ENCODE measurements at places on chromosomes 11 and 22.
A peak's percentile ranks its signal among the peaks of the same experiment; 100 is the strongest.

- no peak for DNase-seq
Measured at GRCh38 chr22:26471522-26471921, 12.1 kb downstream of the HPS4 start.

- DNase-seq: no peak
Measured at GRCh38 chr11:30348035-30348434, 25.1 kb downstream of the ARL14EP start.

DNA sequence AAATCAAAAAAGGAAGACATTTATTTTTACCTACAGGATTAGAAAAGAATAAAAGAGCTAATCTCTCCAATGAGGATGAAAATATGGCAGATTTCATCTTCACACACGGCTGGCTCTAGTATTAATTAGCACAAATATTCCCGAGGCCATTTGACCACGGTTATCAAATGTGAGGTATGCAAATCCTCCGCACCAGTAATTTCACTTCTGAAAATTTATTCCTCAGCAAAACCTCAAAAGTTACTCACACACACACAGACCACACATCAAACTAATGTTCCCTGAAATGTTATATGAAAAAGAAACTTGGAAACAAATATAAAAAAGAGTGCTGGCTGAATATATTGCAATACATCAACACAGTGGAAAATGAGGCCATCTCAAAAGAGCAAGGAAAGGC lies 32.8 kb downstream of the CELSR1 start:
- DNase-seq: no peak

DNA sequence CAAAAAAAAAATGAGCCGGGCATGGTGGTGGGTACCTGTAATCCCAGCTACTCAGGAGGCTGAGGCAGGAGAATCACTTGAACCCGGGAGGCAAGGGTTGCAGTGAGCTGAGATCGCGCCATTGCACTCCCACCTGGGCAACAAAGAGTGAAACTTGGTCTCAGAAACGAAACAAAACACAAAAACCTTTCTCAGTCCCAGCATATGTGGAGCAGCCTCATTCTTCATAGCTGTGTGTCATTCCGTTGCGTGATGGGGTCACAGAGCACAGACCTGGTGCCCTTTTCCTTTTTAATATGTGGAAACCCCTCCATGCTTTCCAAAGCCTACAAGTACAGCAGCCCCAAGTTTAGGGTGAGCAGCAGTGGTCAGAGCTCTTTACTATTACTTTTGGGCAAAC lies 13.7 kb downstream of the PEX26 start:
- no peak for DNase-seq

- DNase-seq: no peak
Measured at GRCh38 chr11:59416613-59417012, 9.6 kb downstream of the OR5A2 start.

DNA sequence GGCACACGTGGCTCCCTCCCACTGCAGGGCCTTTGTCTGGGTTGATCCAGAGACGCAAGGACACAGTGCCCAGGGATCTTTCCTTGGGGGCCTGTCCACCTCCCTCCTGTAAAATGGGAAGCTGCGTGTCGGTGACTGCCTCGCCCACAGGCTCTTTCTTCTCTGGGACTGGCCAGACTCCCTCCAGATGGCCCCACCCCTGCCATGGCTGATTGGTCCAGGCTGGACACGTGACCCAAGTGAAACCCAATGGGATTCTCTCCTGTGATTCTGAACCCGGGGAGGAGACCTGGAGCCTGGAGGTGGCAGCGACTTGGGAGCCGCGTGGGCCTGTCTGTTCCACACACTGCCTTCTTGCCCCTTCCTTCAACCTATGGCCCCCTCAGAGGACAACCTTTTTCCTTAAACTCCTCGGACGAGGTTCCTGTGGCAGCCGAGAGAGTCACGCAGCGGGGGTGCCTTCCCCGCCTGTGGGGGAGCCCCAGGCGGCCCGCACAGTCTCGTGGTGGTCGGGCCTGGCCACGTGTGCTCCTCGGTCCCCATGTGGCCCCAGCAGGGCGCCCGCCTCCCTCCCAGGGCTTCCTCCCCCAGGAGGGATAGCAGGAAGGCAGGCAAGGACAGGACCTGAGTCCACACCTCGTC lies 12.4 kb upstream of the MPPED1 start:
- no peak for DNase-seq

DNA sequence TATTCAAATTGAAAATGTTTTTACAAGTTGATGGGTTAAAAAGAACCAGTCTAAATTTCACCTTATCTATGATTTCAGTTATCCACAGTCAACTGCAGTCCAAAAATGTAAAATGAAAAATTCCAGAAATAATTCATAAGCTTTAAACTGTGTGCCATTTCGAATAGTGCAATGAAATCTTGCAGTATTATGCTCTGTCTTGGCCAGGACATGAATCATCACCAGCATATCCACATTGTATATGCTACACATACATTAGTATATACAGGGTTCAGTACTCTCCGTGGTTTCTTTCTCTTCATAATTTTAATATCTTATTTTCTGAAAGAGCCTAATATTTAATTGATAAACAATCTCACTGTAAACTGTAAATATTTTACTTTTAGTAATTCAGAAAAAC lies 45.9 kb downstream of the ARHGAP32 start:
- no peak for DNase-seq

DNA sequence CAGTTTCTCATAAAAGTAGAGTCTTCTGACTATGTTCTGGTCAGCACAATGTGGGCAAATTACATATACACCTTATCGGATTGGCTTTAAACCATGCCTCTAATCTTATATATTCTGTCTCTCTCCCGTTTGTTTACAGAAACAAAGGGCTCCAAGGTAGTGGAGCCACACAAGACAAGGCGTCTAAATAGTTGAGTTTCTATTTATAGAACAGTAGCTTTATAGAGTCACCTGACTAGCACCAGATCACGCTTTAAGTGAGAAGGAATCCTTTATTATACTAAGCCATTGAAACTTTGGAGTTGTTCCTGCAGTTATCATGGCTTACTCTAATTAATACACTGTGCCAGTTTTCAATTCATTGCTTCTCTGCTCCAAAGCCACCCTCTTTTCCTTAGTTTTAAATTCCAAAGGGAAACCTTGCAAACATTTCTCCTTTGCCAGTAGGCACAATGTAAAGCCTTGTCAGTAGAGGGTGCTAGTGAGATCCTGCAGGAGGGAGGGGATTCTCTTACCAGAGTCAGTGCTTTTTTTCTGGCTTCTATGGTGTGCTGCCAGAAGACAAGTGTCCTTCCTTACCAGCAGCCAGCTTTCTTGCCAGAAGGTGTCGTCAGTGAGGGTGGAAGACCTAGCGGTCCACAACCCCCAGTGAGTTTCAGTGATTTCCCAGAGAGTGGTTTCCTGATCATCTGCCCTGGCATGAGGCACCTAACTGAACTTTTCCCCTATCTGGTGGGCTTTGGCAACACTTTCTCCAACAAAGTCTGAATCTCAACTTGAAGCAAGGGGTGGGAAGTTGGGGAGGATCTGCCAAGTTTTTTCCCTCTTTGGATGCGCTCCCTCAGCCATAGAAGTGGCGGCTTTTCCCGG lies 71.7 kb downstream of the RAB38 start:
- DNase-seq: peak; percentile 59

GRCh38 chr22:36166518-36167220 lies 6.1 kb upstream of the APOL3 start:
- DNase-seq: no peak

DNA sequence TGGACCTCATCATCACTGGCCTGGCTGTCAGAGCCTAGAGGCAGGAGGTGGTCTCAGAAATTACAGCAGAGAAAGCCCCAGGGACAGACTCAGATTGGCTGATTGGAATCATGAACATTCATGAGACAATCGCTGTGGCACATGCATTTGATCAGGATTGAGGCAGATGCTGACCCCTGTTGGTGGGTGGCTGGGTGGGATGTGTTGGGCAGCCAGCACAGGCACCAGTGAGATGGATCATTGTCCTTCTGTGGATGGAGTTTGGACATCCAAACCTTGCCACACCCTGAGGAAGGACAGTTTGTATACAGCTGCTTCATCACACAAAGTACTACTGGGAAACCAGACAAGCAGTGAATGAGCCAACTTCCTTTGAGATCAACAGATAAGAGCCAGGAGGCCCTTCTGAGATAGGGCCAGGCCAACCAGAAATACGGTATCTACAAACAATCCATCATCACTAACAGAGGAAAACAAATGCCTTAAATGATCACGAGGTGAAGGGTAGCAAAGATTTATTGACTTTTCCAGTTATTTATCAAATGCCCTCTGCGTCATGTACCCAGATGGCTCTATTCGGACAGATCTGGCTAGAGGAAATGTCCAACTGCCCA lies 17.3 kb downstream of the COMMD9 start:
- DNase-seq: peak; percentile 27

GRCh38 chr11:130211781-130212401 lies 52.3 kb downstream of the ST14 start:
- no peak for DNase-seq

DNA sequence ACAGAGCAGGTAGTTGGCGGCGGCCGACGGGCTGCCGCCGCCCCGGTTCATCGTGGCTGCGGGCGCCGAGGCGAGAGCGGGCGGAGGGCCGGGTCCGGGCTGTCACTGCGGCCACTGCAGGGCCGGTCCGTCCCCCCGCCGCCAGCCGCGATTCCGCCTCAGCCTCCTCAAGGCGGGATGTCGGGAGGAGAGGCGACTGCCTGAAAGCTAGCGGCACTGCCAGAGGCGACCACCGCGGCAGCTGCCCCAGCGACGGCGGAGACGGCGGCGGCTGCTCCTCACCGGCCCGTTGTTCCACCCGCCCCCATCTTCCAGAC lies 234 bp downstream of the SESN3 start:
- DNase-seq: no peak

DNA sequence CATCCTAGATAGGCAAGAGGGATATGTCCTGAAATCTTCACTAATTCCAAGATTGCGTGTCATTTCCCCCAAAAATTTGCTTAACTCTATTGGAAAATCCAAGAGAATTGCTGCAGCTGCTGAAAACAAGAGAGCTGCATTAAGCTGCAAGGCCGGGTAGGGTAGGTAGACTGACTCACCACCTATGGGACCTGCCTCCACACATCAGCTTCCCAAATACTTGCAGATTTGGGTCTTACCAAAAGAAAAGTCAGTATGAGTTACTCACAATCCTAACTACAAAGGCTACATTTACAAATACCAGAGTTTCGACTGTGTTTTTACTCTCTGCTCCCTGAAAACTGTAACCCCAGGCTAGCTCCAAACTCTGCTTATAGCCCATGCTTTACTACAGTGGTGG lies 142.5 kb upstream of the TEAD1 start:
- no peak for DNase-seq

DNA sequence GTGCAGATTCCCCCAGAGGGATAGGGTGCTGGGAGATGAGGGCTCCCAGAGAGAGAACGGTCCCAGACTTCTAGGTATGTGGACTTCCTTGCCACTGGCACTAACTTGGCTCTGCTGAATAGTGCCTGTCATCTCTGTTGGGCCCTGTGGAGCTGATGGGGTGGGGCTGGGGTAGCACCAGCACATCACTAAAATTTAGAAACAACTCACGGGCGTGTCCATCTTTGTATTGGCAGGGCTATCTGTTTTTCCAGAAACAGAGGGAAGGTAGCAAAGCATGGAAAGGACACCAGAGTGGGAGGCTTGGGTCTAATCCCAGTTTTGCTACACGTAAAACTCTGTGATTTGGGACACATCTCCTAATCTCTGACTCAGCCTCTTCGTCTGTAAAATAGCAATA lies 25.8 kb downstream of the SWAP70 start:
- DNase-seq: no peak

DNA sequence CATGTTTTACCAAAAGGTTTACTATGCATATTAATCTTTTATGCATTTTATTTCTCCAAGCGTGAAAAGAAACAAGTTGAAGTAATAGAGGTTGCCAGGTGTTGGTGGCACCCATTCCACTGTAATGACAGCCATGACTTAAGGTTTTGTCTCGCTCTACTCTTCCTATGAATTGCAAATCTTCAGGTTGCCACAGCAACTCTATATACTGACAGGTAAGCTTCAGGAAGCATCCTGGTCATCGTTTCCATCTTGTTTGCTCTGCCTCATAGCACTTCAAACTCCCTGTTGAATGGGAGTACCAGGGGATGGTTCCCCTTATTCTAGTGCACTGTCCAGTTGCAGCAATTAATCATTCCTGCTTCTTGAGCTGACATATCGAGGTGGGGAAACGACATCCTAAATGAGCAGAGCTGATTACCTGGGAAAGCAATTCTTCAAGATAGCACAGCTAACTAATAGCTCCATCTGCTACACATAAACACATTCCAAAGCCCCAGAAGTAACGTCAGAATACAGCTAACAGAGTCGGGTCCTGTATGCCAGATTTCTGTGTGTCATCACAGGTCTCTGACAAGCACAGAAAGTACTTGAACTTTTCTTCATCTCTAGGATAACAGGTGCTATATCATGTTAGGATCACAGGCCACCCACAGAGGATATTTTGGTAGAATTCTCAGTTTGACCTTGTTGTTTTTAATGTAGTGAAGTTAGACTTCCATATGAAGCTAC lies 80.3 kb downstream of the CADM1 start:
- no peak for DNase-seq

DNA sequence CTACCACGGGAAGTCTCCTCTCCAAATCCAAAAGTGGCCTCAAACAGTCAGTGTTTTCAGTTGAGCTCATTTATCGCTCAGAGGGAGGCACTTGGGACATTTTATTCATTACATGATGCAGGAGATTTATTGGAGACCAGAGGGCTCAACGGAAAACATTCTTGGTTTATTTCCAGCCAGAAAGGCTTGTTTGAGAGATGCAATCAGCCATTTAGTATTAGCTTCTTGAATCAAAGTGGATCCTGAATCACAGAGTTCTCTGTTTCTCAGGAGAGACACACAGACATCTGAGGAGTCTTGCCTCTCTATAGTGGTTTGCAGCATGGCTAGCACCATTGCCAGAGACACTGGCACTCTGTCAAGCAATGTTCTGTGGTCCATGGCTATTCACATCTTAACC lies 31.5 kb downstream of the CD44 start:
- no peak for DNase-seq

DNA sequence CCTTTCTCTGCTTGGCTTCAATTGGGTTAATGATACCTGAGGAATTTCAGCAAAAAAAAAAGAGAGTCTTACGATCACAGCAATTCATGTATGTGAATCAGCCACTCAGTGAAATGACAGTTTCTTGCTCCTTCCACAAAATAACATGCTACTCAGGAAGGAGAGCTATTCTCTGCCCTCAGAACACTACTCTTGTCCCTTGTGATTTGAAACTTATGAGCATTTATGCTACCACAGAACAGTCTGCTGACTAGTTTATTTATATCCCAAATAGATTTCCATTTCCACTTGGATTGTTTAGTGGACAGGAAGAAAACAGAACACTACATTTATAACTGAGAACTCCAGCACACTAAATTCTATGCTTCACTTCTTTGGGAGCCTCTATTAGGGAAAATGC lies 8.5 kb downstream of the TFIP11 start:
- DNase-seq: no peak

DNA sequence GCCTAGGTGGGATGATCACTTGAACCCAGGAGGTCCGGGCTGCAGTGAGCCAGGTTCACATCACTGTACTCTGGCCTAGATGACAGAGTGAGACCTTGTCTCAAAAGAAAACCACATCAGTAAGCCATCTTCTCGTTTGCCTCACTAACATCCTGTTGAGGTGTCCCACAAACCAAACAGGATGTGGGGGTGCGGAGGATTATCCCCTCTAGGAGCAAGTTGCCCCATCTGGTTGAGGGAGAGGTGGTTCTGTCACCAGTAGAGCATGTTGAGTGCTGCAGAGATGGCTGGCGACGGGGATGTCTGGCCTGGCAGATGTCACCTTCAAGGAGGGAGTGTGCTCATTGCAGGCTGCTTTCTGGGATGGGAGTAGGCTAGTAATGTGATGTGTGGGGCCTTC lies 72.4 kb downstream of the ZNRF3 start:
- peak; percentile 91 for DNase-seq
